ENCODE measurements at places on chromosomes 11 and 22.

GRCh38 chr22:45009606-45010531 is at the start of gene PHF21B:
PHF21B (minus strand) TSS chr22:45010005; CDS start chr22:45009549, 456 bp downstream.
- peak; percentile 38 for DNase-seq

DNA sequence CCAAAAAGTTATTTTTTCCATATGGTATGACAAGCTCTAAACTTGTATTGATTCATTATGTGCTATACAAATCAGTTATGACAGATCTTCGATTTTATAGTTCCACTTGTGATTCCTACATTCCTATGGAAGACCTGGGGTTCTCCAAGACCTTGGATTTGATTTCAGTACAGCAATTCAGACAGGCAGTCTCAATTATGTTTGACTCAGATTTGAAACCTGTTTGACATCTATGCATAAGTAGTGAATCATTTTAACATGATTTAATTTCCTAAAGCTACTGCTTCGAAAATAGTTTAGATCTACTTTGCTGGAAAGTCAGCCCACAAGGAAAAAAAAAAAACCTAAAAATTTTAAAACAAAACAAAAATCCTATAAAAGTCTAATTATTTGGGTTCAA is 820.4 kb downstream of the LUZP2 start:
- no peak for DNase-seq

DNA sequence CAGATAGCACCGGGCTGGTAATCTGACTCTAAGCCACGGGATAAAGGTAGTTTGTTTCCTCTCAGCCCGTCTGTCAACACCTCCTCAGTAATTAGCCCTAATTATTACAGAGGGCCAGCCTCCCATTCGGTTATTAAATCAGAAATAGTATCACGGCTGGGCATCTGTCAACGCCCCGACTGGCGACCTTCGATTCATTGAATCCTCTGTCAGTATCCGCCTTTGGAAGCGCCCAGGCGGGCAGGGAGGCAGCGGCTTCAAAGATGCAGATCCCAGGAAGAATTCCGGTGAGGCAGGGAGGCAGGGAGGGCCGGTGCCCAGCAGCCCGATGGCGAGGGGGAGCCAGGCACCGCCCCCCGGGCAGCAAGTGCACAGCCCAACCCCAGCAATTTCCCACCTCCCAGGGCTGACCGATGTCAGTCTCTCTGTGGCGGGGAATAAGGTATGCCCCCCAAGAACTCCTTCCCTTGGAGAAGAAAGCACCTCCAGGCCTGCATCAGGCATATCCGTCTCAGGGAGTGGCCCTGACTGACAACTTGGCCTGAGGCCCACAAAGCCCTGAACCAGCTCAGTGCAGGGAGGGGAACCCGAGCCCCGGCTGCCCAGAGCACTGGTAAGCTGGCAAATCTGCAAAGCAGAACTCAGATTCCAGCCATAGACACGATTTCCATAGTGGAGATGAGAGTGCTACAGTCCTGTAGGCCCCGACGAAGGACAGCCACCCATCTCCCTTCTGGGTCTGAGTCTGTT is 11.4 kb downstream of the GNB1L start:
- DNase-seq, result no peak

DNA sequence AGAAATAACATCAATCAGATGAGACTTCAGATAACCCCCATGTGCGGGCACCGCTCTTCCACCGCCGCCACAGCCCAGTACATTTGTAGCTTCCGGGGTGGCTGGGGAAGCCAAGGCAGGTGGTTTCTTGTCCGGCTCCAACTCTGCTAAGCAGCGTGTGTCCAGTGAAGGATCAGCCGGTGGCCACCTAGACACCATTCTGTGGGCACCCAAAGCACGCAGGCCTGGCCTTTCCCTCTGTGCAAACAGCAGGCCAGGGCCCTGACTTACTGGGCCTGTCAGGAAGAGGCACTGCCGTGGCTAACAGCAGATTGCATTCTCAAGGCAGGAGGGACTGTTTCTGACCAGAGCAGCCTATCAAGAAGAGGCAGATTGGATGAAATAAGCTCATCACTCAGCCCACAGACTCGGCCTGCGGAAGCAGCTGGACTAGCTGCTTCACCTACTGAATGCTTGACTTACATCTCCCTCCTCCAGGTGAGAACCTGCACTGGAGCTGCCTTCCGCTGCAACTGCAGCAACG is 74.8 kb downstream of the ETS1 start:
- DNase-seq, result no peak

- DNase-seq, result no peak
Measured at GRCh38 chr11:111691741-111692140, 74.4 kb downstream of the PPP2R1B start.

DNA sequence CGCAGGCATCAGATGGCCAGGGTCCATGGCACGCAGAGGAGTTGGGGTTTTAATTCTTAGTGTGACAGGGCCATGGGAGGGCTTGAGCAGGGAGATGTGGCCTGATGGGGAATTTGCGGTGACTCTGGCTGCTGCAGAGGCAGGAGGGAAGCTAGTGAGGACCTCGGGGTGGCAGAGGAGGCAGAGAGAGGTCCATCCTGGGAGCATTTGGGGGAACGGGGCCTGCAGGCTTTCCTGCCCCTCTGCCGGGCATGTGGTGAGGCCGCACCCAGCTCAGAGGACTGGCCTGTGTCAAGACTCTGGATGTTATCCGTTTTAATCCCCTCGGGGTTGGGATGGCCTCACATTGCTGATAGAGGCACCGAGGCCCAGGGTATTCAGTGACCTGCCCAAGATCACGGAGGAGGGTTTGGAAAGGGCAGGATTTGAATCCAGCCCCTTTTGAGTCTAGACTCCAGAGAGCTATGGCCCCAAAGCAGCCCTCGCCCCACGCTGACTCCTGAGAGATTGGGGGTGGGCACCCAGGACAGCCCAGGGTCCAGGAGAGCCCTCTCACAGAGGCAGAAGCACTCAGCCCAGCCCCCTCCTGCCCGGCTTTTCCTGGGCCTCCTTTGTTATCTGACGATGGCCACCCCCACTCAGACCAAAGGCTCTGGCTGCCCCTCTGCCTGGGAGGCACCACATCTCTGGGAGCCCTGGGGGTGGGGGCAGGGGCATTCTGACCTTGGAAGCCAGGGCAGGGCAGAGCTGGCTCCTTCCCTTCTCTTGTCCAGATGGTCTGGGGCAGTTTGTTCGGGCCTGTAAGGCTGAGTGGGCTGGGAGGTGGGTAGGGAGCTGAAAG is 13.9 kb downstream of the MGAT3 start:
- no peak for DNase-seq

- DNase-seq, result no peak
Measured at GRCh38 chr11:92857407-92857806, 112.0 kb upstream of the MTNR1B start.

- peak; percentile 59 for DNase-seq
Measured at GRCh38 chr11:70244698-70245097, 25.8 kb upstream of the PPFIA1 start.

- DNase-seq, result no peak
Measured at GRCh38 chr11:73343076-73343873, 32.9 kb upstream of the RELT start.

- DNase-seq, result no peak
Measured at GRCh38 chr11:2363577-2364370, 13.3 kb upstream of the CD81 start.

- DNase-seq, result no peak
Measured at GRCh38 chr22:37309211-37310074, 27.1 kb downstream of the CYTH4 start.

DNA sequence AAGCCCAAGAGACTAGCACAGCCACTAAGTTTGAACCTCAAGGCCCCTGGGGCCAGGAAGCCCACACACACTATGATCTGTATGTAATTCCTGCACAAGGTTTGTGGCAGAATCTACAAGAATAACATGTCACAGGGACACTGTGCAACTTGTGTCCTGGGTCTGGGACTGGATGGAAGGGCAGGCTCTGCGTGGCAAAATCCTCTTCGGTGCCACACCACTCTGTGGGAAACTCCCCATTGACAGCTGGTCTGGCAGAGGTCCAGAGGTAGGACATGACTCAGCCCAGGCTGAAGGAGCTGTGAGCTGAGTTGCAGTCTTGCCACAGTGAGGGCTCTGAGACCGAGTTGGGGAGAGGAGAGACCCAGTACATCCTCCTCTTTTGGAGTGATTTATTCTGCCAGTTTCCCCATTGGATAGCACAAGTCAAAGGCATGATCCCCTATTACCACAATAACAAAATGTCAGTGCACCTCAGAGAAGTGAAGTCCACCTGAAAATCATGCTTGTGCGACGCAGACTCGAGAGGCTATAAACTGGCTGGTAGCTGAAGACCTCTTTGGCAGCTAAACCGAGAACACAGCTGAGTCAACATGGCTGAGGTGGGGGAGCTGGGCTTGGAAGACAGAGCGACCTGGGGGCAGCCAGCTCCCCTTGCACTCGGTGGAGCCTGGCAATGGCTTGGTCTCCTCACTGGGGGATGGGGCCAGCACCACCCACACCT is 23.3 kb upstream of the SERPIND1 start:
- peak; percentile 93 for DNase-seq

DNA sequence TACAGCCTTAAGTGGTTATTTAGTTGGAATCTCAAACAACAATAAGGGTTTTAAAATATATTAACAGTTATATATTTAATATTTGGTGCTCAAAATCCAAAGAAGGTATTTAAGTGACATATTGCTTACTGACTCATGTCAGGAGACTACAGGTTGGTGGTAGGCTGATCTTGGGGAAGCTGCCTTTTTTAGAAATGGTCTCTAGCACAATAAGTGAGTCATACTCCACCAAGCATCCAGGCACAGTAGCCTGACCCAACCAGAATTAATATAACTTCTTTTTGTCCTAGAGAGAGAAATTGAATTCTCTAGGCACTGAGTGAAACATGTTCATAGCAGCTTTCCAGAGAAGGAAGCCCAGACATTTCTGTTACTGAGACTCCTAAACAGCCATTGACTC is 868.5 kb upstream of the TENM4 start:
- DNase-seq, result no peak
